ENCODE measurements at places on chromosomes 13 and 19.

- H3K27me3 ChIP-seq: peaks cover 14% of the 10 kb centered on the region
- no peak overlapping the region for H3K27ac ChIP-seq
- H3K4me3 ChIP-seq: peak overlapping the region; percentile 91
- peaks cover 18% of the 10 kb centered on the region for H3K4me1 ChIP-seq
Measured at GRCh38 chr19:58409010-58409790, 751 bp downstream of the ZNF584 start.

- H3K4me1 ChIP-seq: peaks cover 25% of the 10 kb centered on the region
- peak overlapping the region; percentile 92 for H3K27ac ChIP-seq
- peaks cover 49% of the 10 kb centered on the region for H3K36me3 ChIP-seq
- peak; percentile 62 for DNase-seq
Measured at GRCh38 chr19:49916839-49917733, 11.9 kb upstream of the ATF5 start.

- no peaks in the 10 kb centered on the region for H3K27me3 ChIP-seq
- peaks cover 10% of the 10 kb centered on the region for H3K36me3 ChIP-seq
- no peak for DNase-seq
- peak overlapping the region; percentile 61 for H3K27ac ChIP-seq
Measured at GRCh38 chr13:111177921-111178320, 62.8 kb downstream of the ARHGEF7 start.

GRCh38 chr13:59197397-59197796, 966.3 kb downstream of the DIAPH3 start:
- no peak for DNase-seq
- H3K4me3 ChIP-seq: no peak overlapping the region
- no peaks in the 10 kb centered on the region for H3K27me3 ChIP-seq
- no peaks in the 10 kb centered on the region for H3K36me3 ChIP-seq
- H3K4me1 ChIP-seq: no peaks in the 10 kb centered on the region

DNA sequence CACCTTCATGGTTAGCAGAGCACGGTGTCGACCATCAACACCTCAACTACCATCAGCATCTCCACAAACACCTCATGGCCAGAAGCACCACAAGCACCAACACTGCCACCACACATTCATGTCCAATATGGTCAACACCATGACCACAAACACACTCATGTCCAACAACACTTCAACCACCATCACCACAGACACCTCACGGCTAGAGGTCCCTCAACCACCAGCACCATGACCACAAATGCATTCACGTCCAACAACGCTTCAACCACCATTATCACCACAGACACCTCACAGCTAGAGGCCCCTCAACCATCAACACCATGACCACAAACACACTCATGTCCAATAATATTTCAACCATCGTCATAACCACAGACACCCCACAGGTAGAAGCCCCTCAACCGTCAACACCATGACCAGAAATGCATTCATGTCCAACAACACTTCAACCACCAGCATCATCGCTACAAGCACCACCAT, 10.2 kb downstream of the TRAPPC5 start:
- no peak overlapping the region for H3K4me3 ChIP-seq
- no peak for DNase-seq
- no peak overlapping the region for H3K27ac ChIP-seq
- no peaks in the 10 kb centered on the region for H3K36me3 ChIP-seq
- no peaks in the 10 kb centered on the region for H3K27me3 ChIP-seq
- peaks cover 4% of the 10 kb centered on the region for H3K4me1 ChIP-seq

GRCh38 chr19:2345794-2346663, 14.0 kb upstream of the TMPRSS9 start:
- no peak for DNase-seq
- H3K27me3 ChIP-seq: no peaks in the 10 kb centered on the region
- H3K36me3 ChIP-seq: no peaks in the 10 kb centered on the region
- no peak overlapping the region for H3K4me3 ChIP-seq
- H3K27ac ChIP-seq: peak overlapping the region; percentile 52

DNA sequence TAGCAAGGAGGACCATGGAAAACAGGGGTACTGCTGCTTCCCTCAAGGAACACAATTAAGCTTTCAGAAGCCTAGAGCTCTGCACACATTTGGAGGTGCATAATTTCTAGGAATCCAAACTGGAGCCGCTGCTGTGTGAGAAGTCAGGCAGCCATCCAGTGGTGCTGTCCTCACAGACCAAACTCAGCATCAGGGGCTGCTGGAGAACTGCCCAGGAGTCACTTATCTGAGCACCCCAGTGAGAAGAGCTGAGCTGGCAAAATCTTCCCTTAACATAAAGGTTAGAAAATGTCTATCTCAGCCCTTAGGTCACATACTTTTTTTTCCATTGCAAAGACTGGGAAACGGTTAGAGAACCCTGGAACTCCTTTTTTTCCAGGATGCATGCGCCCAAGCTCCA, 72.8 kb downstream of the ATP7B start:
- H3K27ac ChIP-seq: no peak overlapping the region
- H3K4me3 ChIP-seq: no peak overlapping the region
- no peaks in the 10 kb centered on the region for H3K27me3 ChIP-seq
- DNase-seq: no peak
- 0 out of 2 replicates have a peak, but pooled peaks cover 3% of the 10 kb centered on the region for H3K4me1 ChIP-seq

- H3K36me3 ChIP-seq: peaks cover 19% of the 10 kb centered on the region
- peak overlapping the region; percentile 79 for H3K4me3 ChIP-seq
Measured at GRCh38 chr19:53157626-53158025, 1.2 kb downstream of the ZNF347 start.

DNA sequence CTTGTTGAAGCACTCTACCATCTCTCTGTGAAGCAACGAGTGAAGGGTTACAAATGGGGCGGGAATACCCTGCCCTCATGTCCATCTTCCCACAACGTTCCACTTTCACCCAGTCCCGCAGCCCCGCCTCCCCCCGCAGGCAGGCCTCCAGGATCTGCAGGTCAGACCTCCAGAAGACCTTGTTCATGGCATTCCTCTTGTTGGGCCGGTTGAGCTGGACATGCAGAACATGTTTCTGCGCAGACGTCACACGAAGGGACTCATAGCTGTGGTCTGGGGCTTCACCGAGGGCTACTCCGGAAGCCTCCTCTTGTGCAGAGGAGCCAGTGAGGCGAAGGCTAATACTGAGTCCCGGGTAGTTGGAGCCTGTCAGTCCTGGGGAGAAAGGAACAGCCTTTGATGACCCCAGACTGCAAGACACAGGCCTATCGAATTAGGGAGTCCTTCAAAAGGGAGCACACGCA, 420 bp downstream of the ECH1 start:
- no peaks in the 10 kb centered on the region for H3K27me3 ChIP-seq
- H3K36me3 ChIP-seq: peaks cover 33% of the 10 kb centered on the region
- peak overlapping the region; percentile 81 for H3K4me3 ChIP-seq
- DNase-seq: peak; percentile 43

DNA sequence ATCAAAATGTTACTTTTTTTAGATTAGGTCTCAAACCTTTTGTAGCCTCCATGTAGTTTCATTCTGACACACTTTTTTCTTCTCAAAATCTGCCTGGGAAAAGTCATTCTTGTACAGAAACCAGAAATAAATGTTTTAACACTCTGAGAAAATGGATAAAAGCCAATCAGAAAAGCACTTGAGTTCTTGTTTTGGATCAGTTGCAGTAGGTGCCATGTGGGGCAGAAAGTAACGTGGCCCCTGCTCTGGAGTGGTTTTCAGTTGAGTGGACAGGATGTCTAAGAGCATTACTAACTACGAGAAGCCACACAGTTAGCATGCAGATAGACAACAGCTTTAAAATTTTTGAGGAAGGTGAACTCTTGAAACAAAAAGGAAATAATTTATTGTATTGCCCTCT, 19.1 kb downstream of the GPR183 start:
- no peak overlapping the region for H3K4me3 ChIP-seq
- no peaks in the 10 kb centered on the region for H3K36me3 ChIP-seq
- no peak for DNase-seq
- H3K27ac ChIP-seq: 0 out of 2 replicates have a peak overlapping the region, but pooled peaks have one; percentile 15
- H3K27me3 ChIP-seq: no peaks in the 10 kb centered on the region
- H3K4me1 ChIP-seq: no peaks in the 10 kb centered on the region

DNA sequence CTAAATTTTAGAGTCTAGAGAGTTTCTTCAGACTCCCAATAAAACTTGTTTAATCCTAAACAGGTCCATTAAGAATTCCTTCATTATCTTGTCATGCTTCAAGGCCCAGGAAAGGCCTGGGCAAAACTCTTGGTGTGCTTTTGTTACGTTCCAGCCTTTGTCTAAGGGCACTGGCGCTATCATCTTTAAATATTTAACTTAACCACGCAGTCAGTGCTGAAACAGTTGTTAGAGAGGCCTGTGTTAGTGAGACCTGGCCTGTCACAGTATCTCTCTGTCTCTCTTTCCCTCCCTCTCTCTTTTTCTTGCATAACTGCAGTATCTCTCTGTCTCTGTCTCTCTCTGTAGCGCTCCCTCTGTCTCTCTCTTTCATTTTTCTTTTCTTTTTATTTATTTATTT, 8.2 kb upstream of the OR1M1 start:
- H3K4me3 ChIP-seq: no peak overlapping the region
- H3K27me3 ChIP-seq: no peaks in the 10 kb centered on the region
- H3K4me1 ChIP-seq: peaks cover 28% of the 10 kb centered on the region
- peaks cover 4% of the 10 kb centered on the region for H3K36me3 ChIP-seq
- no peak overlapping the region for H3K27ac ChIP-seq

- H3K27me3 ChIP-seq: peaks cover 4% of the 10 kb centered on the region
- H3K4me3 ChIP-seq: no peak overlapping the region
- peaks cover 5% of the 10 kb centered on the region for H3K4me1 ChIP-seq
- no peak for DNase-seq
- peaks cover 26% of the 10 kb centered on the region for H3K36me3 ChIP-seq
Measured at GRCh38 chr13:103540382-103540765, 474.2 kb upstream of the SLC10A2 start.

- no peaks in the 10 kb centered on the region for H3K36me3 ChIP-seq
- DNase-seq: no peak
- no peak overlapping the region for H3K27ac ChIP-seq
- peaks cover 8% of the 10 kb centered on the region for H3K4me1 ChIP-seq
- peaks cover 68% of the 10 kb centered on the region for H3K27me3 ChIP-seq
Measured at GRCh38 chr19:13037161-13037560, 41.9 kb downstream of the NFIX start.

DNA sequence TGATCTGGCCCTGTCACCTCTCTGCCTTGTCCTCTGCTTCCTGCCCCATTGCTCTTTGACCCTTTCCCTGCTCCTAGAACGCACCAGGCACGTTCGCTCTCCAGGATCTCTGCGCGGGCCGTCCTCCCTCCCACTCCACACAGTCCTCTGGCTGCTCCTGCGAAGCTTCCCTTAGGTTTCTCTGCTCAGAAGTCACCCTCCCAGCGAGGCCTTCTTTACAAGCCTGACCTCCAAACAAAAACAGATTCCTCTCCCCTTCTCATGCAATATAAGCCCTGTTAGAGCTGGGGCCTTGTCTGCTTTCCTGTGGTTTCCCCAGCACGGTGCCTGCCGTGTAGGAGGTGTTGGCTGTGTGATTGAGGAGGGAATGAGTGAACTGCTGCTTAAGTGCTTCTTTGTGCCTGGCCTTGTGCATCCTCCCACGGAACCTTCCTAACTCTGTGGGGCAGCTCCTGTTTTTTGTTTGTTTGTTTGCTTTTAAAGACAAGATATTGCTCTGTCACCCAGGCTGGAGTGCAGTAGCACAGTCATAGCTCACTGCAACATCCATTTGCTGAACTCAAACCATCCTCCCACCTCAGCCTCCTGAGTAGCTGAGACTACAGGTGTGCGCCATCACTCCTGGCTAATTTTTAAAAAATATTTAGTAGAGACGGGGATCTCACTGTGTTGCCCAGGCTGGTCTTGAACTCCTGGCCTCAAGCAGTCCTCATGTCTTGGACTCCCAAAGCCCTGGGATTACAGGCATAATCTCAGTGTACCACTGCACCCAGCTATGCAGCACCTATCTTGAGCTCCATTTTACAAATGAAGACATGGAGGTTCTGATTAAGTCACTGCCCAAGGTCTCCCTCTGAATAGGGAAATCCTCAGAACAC, 82.0 kb downstream of the SIPA1L3 start:
- peak overlapping the region; percentile 11 for H3K4me3 ChIP-seq
- peaks cover 64% of the 10 kb centered on the region for H3K4me1 ChIP-seq
- peak overlapping the region; percentile 99 for H3K27ac ChIP-seq
- H3K36me3 ChIP-seq: no peaks in the 10 kb centered on the region
- no peaks in the 10 kb centered on the region for H3K27me3 ChIP-seq

DNA sequence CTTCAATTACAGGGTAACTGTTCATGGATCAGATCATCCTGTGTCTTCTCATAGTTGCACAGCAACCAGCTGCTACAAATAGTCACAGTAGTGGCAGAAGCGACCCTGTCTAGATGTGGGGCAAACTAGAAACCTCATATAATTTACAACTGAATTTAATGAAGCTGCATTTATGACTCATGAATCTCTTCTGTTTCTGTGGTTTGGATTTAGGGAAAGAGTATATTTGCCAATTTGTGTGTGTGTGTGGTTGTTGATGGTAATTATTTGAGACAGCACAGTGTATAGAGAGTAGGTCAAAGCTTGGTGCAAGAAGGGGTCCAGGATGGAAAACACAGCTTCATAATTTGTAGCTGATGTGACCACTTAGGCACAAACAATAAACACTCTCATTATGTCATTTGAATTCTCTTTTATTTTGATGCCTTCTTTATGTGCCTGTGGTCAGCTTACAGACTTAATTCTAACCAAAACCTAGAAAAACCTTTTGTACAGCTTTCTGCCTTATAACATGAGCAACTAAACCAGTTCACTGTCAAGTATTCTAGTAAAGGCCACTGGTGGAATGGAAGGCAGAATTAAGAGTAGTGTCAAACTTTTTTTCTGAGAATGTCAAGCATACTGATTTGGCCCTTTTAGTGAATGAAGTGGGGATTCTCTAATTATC, 218.1 kb downstream of the TBC1D4 start:
- no peak for DNase-seq
- peaks cover 4% of the 10 kb centered on the region for H3K36me3 ChIP-seq
- H3K4me3 ChIP-seq: no peak overlapping the region
- H3K4me1 ChIP-seq: 0 out of 2 replicates have a peak, but pooled peaks cover 5% of the 10 kb centered on the region
- H3K27ac ChIP-seq: no peak overlapping the region

DNA sequence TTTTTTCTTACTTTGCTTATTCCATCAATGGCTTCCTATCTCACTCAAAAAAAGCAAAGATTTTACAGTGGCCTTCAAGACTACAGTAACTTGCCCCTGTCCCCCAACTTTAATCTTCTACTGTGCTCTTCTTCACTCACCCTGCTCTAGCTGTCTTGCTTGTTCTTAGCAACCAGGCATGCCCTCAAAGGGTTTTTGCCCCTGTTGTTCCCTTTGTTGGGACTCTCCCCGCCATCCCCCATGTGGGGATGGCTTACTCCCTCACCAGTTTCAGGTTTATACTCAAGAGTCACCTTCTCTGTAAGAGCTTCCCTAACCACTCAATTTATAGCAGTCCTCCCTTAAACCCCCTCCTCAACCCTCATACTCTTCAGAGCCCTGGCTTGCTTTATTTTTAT, 5.4 kb downstream of the MTMR6 start:
- H3K27ac ChIP-seq: no peak overlapping the region
- H3K27me3 ChIP-seq: no peaks in the 10 kb centered on the region
- no peaks in the 10 kb centered on the region for H3K36me3 ChIP-seq
- peaks cover 29% of the 10 kb centered on the region for H3K4me1 ChIP-seq
- DNase-seq: no peak
- no peak overlapping the region for H3K4me3 ChIP-seq

GRCh38 chr19:926589-927350, 935 bp downstream of the ARID3A start:
- H3K4me3 ChIP-seq: peak overlapping the region; percentile 75
- peaks cover 11% of the 10 kb centered on the region for H3K36me3 ChIP-seq
- peak; percentile 46 for DNase-seq
- no peak overlapping the region for H3K27ac ChIP-seq
- H3K27me3 ChIP-seq: peaks cover 8% of the 10 kb centered on the region
